ENCODE measurements at places on chromosomes 1 and 21.
A peak's percentile ranks its signal among the peaks of the same experiment; 100 is the strongest.

DNA sequence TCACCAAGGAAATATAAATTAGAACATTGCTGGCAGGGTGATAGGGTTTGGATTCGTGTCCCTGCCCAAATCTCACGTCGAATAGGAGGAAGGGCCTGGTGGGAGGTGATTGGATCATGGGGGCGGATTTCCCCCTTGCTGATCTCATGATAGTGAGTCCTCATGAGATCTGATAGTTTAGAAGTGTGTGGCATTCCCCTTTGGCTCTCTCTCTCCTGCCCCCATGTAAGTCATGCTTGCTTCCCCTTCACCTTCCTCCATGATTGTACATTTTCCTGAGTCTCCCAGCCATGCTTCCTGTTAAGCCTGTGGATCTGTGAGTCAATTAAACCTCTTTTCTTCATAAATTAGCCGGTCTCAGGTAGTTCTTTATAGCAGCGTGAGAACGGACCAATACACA is 60.6 kb downstream of the VPS26C start:
- H3K4me1 ChIP-seq, result no peaks in the 10 kb centered on the region
- DNase-seq, result no peak
- no peaks in the 10 kb centered on the region for H3K27me3 ChIP-seq
- H3K27ac ChIP-seq, result no peak overlapping the region
- no peak overlapping the region for H3K4me3 ChIP-seq

GRCh38 chr1:182120411-182121258 is 59.1 kb upstream of the ZNF648 start:
- H3K27ac ChIP-seq, result no peak overlapping the region
- no peak for DNase-seq
- no peaks in the 10 kb centered on the region for H3K27me3 ChIP-seq
- H3K4me3 ChIP-seq, result no peak overlapping the region
- H3K4me1 ChIP-seq, result no peaks in the 10 kb centered on the region

DNA sequence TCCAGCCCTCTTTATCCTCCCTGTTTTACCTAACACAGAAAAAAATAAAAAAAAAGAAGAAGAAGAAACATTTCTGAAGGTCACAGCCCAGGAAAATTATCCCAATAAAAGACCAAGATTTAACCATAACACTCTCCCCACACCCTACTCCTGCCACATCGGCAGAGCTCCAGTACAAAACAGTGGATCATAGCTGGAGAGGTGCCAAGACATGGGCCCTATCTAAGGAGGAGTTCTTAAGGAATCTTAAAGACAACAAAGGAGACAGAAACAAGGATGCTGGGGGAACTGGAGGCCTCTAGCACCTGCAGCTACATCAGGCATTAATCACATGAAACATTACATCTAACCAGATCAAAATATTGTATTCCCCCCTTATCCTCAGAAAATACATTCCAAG is 432.8 kb downstream of the MATN1 start:
- H3K36me3 ChIP-seq, result no peaks in the 10 kb centered on the region
- no peak for DNase-seq
- H3K27me3 ChIP-seq, result peaks cover 6% of the 10 kb centered on the region
- H3K4me1 ChIP-seq, result no peaks in the 10 kb centered on the region
- H3K27ac ChIP-seq, result no peak overlapping the region
- H3K4me3 ChIP-seq, result no peak overlapping the region

- H3K4me3 ChIP-seq, result no peak overlapping the region
- peaks cover 19% of the 10 kb centered on the region for H3K4me1 ChIP-seq
- H3K36me3 ChIP-seq, result peaks cover 52% of the 10 kb centered on the region
Measured at GRCh38 chr1:40984531-40984930, 5.0 kb downstream of the CTPS1 start.

DNA sequence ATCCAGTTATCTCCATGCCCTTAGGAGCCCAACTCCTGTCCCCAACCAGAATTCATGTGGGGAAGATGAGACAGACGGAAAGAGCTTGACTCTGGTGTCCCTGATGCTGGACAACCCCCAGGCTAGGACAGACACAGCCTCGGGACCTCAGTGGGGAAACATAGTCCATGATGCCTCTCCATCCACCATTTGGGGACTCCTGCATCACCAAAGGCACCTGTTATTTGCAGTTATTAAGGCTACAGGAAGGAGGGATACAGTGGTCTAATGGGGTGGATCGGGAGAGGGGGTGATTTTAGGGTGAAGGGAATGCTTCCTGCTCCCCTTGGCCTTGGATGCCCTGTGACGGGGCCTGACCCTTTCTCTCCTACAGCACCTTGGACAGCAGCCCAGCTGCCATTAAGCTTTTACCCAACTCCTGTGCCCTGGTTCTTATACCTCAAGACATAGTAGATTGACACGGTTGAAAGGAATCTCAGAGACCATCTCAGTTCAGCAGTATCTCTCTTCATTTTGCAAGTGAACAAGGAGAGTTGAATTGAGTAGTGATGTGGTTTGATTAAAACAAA is 111.6 kb downstream of the MATN1 start:
- H3K36me3 ChIP-seq, result no peaks in the 10 kb centered on the region
- H3K27ac ChIP-seq, result no peak overlapping the region
- DNase-seq, result no peak
- no peak overlapping the region for H3K4me3 ChIP-seq

DNA sequence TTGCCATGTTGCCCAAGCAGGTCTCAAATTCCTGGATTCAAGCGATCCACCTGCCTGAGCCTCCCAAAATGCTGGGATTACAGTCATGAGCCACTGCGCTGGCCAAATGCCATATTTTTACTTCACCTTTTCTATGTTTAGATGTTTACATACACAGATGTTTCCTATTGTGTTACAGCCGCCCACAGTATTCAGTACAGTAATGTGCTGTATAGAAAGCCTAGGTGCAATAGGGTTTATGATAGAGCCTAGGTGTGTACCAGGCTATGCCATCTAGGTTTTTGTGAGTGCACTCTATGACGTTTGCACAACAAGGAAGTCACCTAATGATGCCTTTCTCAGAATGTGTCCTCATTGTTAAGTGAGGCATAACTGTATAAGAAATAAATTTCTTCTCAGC is 153.4 kb downstream of the CHRM3 start:
- no peaks in the 10 kb centered on the region for H3K4me1 ChIP-seq
- DNase-seq, result no peak
- H3K4me3 ChIP-seq, result no peak overlapping the region
- H3K36me3 ChIP-seq, result no peaks in the 10 kb centered on the region

DNA sequence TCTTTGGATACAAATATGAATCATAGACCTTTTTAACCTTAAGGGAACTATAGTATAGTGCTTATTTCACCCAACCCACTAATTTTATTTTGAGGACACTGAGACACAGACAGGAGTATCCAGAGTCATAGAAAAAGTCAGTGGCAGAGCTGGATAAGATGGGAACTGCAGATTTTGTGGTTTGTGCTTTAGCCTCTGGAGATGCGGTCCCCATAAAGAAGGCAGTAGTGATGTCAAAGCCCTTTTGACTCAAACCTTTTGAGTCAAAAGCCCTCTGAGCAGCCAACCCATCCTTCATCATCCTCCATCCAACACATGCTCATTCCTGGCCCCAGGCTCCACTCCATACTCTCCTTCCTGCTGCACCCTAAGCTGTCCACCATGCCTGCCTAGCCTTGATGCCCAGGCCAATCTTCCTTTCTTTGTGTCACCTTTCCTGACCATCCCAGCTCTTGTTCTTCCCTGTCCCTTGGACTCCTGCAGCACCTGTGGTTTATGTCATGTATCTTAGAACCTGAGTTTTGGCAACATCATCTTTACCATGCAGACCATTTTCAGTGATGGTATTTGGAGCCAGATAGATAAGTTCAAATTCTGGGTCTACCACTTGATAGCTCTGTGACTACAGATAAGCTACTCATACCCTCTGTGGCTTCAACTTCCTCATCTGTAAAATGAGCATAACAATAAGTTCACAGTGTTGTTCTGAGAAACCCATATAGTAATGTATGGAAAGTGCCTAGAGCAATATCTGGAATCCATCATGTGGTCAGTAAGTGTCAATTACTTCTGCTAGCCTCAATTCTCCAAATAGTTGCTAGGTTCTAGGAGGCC is 20.1 kb downstream of the SLAMF1 start:
- H3K4me1 ChIP-seq, result peaks cover 99% of the 10 kb centered on the region
- H3K36me3 ChIP-seq, result peaks cover 22% of the 10 kb centered on the region
- no peaks in the 10 kb centered on the region for H3K27me3 ChIP-seq
- no peak for DNase-seq

GRCh38 chr1:939511-940106 is 15.9 kb downstream of the SAMD11 start:
- no peak overlapping the region for H3K27ac ChIP-seq
- H3K36me3 ChIP-seq, result no peaks in the 10 kb centered on the region
- H3K4me1 ChIP-seq, result peaks cover 27% of the 10 kb centered on the region
- no peak overlapping the region for H3K4me3 ChIP-seq

GRCh38 chr1:244792188-244792850 is 43.1 kb upstream of the COX20 start:
- H3K4me1 ChIP-seq, result no peaks in the 10 kb centered on the region
- no peaks in the 10 kb centered on the region for H3K36me3 ChIP-seq
- no peak for DNase-seq
- no peak overlapping the region for H3K4me3 ChIP-seq

GRCh38 chr1:159055181-159055641 is 21.4 kb downstream of the AIM2 start:
- peaks cover 10% of the 10 kb centered on the region for H3K4me1 ChIP-seq
- H3K4me3 ChIP-seq, result no peak overlapping the region
- peaks cover 62% of the 10 kb centered on the region for H3K36me3 ChIP-seq
- DNase-seq, result no peak
- peak overlapping the region; percentile 41 for H3K27ac ChIP-seq
- H3K27me3 ChIP-seq, result no peaks in the 10 kb centered on the region

DNA sequence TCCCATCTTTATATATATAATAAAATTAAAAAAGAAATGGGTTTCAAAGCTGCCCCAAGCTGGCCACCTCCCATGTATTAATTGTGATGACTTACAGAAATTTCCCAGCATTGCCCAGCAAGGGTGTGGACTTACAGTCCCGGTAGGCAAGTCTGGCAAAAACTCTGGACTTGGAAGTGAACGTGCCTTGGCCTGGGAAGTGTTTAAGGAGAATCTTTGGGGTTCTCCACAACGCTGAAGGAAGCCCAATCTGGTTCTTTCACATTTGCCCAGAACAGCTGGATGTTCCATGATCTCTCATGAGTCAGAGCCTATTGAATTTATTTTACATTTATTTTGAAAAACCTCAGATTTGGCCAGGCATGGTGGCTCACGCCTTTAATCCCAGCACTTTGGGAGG is 98.4 kb upstream of the SLC45A1 start:
- DNase-seq, result no peak
- no peak overlapping the region for H3K4me3 ChIP-seq
- H3K27me3 ChIP-seq, result peaks cover 6% of the 10 kb centered on the region
- no peaks in the 10 kb centered on the region for H3K36me3 ChIP-seq

GRCh38 chr1:52677076-52677806 is 20.9 kb downstream of the COA7 start:
- H3K36me3 ChIP-seq, result peaks cover 7% of the 10 kb centered on the region
- no peak overlapping the region for H3K4me3 ChIP-seq
- H3K4me1 ChIP-seq, result no peaks in the 10 kb centered on the region
- H3K27ac ChIP-seq, result no peak overlapping the region

DNA sequence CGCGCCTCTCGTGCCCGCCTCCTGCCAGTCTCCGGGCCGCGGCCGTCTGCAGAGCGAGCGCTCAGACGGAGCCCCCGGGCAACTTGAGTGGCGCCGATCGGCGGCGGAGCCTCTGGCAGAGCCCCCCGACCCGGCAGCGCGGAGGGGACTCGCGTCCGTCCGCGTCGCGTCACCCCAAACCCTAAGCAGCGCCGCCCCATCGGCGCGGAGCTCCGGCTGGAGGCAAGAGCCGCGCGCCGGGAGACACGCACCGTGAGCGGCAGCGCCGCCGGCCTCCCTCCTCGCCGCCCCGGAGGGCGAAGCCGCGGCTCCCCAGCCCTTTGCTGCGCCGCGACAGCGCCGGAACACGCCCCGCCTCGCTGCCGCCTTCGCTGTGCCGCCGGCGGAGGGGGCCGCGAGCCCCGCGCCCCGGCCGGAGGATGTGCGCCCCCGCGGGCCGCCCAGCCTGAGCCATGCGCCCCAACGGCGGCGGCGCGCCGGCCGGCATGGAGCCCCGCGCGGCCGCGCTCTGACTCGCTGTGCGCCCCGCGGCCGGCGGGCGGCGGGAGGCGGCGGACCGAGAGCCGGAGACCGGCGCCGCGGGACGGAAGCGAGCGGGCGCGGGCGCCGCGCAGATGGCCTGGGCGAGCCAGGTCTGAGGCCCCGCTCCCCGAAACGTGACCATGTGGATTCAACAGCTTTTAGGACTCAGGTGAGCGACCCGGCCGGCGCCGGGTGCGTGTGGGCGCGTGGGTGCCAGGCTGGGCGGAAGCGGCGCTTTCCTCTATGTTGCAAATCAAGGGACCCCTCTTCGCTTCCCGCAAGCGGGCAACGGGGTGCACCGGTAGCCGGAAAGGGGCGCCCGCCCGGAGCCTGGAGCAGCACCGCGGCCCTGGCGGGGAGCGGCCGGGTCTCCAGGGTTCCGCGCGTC is 610 bp downstream of the AJAP1 start:
- DNase-seq, result no peak
- H3K4me3 ChIP-seq, result no peak overlapping the region
- H3K36me3 ChIP-seq, result no peaks in the 10 kb centered on the region
- H3K27ac ChIP-seq, result no peak overlapping the region

Data from CD4-positive, CD25-positive, alpha-beta regulatory T cell (primary cell).